ENCODE measurements at places on chromosomes 1 and 21. TPM values are rescaled to one million over a fixed set of nuclear protein-coding genes. Genes with fewer than 3 reads are reported as not detected.

The SYT6 gene
- total RNA-seq: not detected

The PLEKHA6 gene
- 31.2 TPM for total RNA-seq

The PALMD gene
- total RNA-seq: 118 TPM

The THBS3 gene
- total RNA-seq: 5.6 TPM

The UQCRHL gene
- 2.1 TPM for total RNA-seq

The CELA3A gene
- 3.9 TPM for total RNA-seq

The RORC gene
- total RNA-seq: 19.2 TPM

The LDLRAD1 gene
- not detected for total RNA-seq

The IL6R gene
- total RNA-seq: 10.3 TPM

The FOXD2 gene
- total RNA-seq: 0.14 TPM

The SLC6A17 gene
- total RNA-seq: 0.45 TPM

The KRTAP12-2 gene
- total RNA-seq: not detected

The FCRLB gene
- total RNA-seq: 0.18 TPM

The CRP gene
- not detected for total RNA-seq

The GRIK3 gene
- 0.11 TPM for total RNA-seq

The DMRTA2 gene
- total RNA-seq: not detected

The TRIM67 gene
- total RNA-seq: 0.14 TPM

The ADGRL4 gene
- 12.4 TPM for total RNA-seq

The ALG14 gene
- total RNA-seq: 2.2 TPM

The SMIM1 gene
- total RNA-seq: 7.5 TPM

The TINAGL1 gene
- 221 TPM for total RNA-seq

The S100A2 gene
- 4.5 TPM for total RNA-seq

The YIPF1 gene
- 12.8 TPM for total RNA-seq

The PAPPA2 gene
- 0.17 TPM for total RNA-seq

The GUK1 gene
- 158 TPM for total RNA-seq

The ST6GALNAC3 gene
- total RNA-seq: 9.7 TPM

The TRIM58 gene
- total RNA-seq: 0.47 TPM

The CRNN gene
- not detected for total RNA-seq

The ANXA9 gene
- total RNA-seq: 0.19 TPM

The CD101 gene
- total RNA-seq: 0.30 TPM

The ARHGAP30 gene
- total RNA-seq: 2.6 TPM

The ANKRD34A gene
- 1.0 TPM for total RNA-seq

The FGR gene
- 1.9 TPM for total RNA-seq

The KRTAP10-11 gene
- not detected for total RNA-seq

The TMPRSS2 gene
- total RNA-seq: not detected

The AXDND1 gene
- total RNA-seq: not detected

The RGS13 gene
- not detected for total RNA-seq

The FCGR3B gene
- 1.2 TPM for total RNA-seq

The CHIA gene
- not detected for total RNA-seq

The CTSE gene
- not detected for total RNA-seq

The CHAF1B gene
- 0.41 TPM for total RNA-seq

The LEMD1 gene
- total RNA-seq: not detected

The SYT14 gene
- not detected for total RNA-seq

The IFNAR1 gene
- 27.0 TPM for total RNA-seq

The B4GALT3 gene
- 19.5 TPM for total RNA-seq

The DCST1 gene
- not detected for total RNA-seq

The SPRR2A gene
- not detected for total RNA-seq

The EFNA1 gene
- total RNA-seq: 50.0 TPM

The BSND gene
- total RNA-seq: not detected

The HES4 gene
- 78.1 TPM for total RNA-seq

The CDCA8 gene
- total RNA-seq: 0.44 TPM

The PRKCZ gene
- 8.4 TPM for total RNA-seq

The HES5 gene
- 3.1 TPM for total RNA-seq

The DPT gene
- 39.9 TPM for total RNA-seq

The OPTC gene
- not detected for total RNA-seq

The S100A7 gene
- not detected for total RNA-seq

The WNT2B gene
- total RNA-seq: 3.2 TPM

The KCNK2 gene
- not detected for total RNA-seq

Measured in heart right ventricle (tissue), 16 donors.